ENCODE measurements at places on chromosomes 1 and 21.
A peak's percentile ranks its signal among the peaks of the same experiment; 100 is the strongest.

- DNase-seq, result peak; percentile 88
These were observed 76.6 kb downstream of the RGL1 start for GRCh38 chr1:183881387-183882131.

- peak; percentile 18 for DNase-seq
These were observed 43.9 kb downstream of the FH start for GRCh38 chr1:241475671-241476070.

GRCh38 chr1:61160526-61160925 lies 78.2 kb downstream of the NFIA start:
- DNase-seq, result no peak

DNA sequence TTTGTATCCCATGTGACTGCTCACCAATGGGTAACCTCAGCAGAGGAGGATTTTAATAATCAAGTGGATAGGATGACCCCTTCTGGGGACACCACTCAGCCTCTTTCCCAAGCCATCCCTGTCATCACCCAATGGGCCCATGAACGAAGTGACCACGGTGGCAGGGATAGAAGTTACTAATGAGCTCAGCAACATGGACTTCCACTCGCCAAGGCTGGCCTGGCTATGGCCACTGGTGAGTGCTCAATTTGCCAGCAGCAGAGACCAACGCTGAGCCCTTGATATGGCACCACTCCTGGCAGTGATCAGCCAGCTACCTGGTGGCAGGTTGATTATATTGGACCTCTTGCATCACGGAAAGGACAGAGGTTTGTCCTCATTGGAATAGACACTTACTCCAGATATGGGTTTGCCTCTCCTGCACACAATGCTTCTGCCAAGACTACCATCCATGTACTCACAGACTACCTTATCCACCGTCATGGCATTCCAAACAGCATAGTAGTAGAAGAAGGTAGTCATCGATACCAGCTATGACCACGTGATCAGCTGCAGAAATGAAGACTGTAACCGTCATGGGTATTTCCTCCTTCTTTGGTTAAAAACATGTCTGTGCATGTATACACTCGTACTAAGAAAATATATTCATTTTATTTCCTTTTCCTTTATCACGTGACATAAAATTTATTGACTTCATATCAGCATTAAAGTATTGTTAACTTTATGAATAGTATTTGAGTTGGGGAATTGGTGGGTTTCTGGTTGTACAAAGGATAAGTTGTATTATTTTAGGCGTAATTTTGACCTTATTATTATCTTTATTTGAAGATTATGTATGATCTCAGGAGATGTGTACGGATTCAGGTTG lies 562.6 kb downstream of the PTPRU start:
- DNase-seq, result no peak

GRCh38 chr1:153415850-153416570 lies at the start of gene S100A7A:
Gene S100A7A, plus strand, starts transcription at chr1:153416520. Its CDS starts 1,563 bp downstream, at chr1:153418083.
- DNase-seq, result no peak

DNA sequence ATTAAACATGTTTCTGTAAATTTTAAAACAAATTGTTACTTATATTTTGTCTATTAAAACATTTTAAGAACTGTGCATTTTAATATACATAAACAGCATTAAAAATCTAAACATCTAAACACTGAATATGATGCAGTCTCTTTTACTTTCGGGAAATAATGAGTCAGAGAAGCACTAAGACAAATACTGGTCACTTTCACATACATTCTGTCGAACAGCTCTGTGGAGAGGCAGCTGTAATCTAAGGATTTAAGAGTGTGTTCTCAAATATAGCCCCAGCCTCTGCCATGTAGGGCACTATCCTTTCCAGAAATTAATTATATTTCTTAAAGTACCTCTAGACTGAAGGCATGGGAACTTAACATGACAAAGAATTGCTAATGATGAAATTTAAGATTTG lies 89.6 kb upstream of the PTGFR start:
- DNase-seq, result peak; percentile 17

- DNase-seq, result no peak
These were observed 189.4 kb downstream of the GRIK3 start for GRCh38 chr1:36844917-36845316.

GRCh38 chr1:50275566-50275965 lies 147.7 kb downstream of the DMRTA2 start:
- DNase-seq, result no peak

DNA sequence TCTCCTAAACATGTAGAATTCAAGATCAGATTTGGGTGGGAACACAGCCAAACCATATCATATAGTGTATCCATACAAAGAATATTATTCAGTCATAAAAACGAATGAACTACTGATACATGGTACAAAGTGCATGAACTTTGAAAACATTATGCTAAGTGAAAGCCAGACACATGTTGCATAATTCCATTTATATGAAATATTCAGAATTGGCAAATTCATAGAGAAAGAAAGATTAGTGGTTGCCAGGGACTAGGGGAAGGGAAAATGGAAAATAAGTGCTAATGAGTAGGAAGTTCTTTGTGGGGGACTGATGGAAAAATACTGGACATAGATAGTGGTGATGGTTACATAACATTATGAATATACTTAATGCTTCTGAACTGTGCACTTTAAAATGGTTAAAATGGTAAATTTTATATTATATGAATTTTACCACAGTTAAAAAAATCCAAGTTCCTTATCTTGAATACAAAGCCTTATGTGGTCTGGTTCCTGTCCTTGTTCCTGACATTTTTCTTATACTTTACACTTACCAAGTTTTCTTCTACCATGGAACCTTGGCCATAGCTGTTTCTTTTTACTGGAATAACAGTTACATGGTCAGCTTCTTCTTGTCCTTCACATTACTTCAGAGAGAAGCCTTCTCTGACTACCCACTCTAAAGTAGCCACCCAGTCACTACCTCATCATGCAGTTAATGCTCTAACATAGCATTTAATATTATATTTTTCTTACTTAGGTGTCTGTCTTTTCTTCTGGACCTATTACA lies 64.0 kb downstream of the CCDC18 start:
- peak; percentile 4 for DNase-seq

DNA sequence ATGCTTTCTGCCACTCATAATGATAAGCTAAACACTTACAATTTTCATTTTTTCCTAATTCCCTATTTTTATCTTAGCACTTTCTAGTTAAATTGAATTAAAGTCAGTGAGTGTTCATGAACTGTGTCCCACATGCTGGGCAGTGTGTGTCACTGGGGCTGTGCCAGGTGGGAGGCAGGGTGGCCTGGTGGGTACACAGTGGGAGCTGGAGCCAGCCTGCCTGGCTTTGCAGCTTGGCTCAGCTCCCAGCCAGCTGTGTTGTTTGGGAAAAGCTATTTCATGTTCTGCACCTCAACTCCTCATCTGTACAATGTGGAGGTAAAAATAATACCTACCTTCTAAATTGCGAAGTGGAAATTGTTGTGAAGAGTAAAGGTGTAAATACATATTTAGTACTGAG lies 238.4 kb downstream of the PLA2G4A start:
- no peak for DNase-seq

DNA sequence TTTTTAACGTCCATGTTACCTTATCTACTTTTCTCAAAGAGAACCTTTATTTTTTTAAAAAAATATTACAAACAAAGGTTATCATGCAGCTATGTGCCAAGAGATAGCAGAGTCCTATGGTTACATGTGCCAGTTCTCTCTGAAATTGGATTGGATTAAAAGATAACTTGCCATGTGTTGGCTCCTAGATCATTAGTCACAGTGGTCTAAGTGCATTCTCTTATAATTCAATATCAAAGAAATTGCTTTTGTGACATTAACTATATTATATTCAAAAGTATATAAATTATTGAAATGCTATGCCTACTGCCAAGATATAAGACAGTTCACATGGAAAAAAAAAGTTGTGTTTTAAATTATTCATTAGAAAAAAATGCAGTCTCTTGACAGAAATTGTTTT lies 494.2 kb downstream of the NEGR1 start:
- no peak for DNase-seq

- no peak for DNase-seq
These were observed 77.0 kb downstream of the OMA1 start for GRCh38 chr1:58469476-58469875.

- no peak for DNase-seq
These were observed 969.1 kb downstream of the AMY1C start for GRCh38 chr1:104718752-104719151.

DNA sequence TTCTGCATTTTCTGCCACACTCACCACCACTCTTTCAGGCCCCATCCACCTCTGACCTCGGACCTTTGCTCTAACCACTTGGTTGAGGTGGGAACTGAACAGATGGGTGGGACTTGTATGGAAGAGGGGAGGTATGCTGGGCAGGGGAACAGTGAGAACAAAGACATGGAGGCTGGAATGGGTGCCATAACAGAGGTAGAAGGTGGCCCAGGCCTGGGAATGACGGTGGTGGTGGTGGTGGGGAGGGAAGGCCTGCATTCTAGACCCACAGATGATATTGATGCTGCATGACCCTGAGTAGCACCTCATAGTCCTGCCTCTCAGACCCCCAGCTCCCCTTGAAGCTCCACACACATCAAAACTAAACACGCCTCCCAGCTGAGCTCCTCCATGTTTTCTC lies 5.2 kb upstream of the CSF3R start:
- DNase-seq, result no peak

GRCh38 chr1:106233511-106233910 lies 823.0 kb upstream of the PRMT6 start:
- DNase-seq, result peak; percentile 74

DNA sequence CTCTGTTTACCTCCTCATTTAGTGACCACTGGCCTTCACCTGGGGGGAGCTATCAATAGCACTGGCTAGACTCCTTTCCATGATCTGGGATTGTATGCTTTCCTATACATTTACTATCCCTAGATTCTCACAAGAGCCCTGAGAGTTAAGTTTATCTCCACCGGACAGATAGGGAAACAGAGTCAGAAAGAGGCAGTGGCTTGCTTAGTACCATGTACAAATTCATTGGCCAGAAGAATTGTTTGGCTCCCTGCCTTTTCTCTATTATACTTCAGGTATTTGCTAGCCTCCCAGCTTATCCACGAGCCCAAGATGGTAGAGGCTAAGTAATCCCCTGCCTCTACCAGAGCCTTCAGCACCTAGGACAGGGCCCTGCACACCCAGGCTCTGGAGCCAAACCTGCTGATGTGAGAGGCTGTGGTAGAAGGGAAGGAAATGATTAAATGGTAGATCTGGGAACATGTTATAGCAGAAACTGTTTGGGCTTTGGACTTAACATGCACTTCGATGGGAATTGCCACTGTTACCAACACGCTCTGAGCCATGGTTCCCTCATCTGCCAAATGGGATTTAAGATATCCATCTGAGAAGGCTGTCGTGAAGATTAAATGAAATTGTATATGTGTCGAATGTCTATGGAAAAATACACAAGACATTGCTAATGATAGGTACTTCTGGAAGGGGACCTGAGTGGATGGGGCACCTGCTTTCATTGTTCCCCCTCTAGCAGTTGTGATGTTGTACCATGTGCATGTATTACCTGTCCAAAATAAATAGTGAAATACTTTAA lies 3.1 kb upstream of the BLACAT1 start:
- DNase-seq, result peak; percentile 78

GRCh38 chr1:208245185-208245705 lies 1.1 kb upstream of the PLXNA2 start:
- peak; percentile 97 for DNase-seq

DNA sequence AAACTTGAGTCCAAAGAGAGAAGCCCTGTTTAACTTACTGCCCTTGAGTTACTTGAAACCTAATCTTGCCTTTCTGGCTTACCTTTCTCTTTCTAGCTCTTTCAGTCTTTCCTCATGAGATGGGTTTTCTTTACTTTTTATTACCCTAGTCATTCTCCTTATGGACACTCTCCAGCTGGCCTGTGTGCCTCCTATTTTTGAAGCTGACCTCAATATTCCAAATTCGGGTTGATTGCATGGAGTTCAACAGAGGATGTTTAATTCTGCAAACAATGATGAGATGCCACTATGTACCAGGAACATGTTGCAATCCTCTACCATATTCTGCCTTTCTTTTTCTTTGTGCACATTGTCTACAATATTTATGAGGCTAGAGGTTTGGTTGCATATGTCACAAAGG lies 20.7 kb downstream of the DNAJC6 start:
- DNase-seq, result no peak

DNA sequence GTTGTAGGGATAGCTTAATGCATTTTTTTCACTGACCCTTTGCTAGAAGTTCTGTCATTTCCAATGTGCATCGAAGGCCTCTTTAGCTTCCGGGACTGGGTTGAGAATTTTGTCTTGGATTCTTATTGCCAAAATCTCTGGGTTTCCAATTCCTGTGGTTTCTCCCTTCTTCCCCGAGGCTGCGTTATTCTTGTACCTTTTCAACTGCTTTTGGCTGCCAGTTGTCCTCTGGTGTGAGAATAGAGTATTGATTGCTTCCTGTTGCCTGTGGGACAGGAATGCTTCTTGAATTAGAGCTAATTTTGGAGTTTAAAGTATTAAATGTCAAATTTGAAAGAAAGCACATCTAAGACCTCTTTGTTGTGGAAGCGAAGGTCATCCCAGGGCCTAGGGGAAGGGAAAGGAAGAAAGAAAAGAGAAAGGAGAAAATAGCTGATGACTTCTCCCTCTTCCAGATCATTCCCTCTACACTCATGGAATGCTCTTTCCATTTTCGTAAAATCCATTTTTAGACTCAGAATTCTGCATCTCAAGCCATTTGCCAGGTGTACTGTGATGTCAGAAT lies 21.1 kb downstream of the HUNK start:
- DNase-seq, result no peak

GRCh38 chr1:234755449-234755863 lies 145.5 kb upstream of the IRF2BP2 start:
- peak; percentile 85 for DNase-seq

DNA sequence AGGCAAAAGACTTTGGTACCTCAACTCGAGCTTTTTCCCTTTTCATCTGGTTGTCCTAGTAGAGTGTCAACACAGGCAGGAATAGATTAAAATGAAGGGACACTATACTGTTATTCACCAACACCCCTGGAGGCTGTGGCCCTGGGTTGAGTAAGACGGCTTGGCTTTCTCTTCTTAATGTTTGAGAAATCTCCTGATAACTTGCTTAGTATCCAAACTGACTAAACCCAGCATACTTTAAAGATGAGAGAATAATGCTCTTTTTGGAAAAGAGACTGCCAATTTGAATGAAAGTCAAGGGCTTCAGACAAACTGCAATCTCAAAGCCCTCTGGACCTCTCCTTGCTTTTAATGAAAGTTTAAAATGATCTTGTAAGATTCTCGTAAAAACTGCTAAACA lies 2.6 kb upstream of the SLC30A1 start:
- peak; percentile 65 for DNase-seq

- DNase-seq, result no peak
These were observed 44.0 kb upstream of the LRP8 start for GRCh38 chr1:53371851-53372250.

GRCh38 chr1:43381612-43382011 lies 8.0 kb downstream of the MED8 start:
- no peak for DNase-seq

GRCh38 chr1:168390271-168390670 lies 109.6 kb downstream of the TBX19 start:
- DNase-seq, result no peak

GRCh38 chr1:31663622-31664452 lies 19.2 kb upstream of the PEF1 start:
- peak; percentile 51 for DNase-seq

DNA sequence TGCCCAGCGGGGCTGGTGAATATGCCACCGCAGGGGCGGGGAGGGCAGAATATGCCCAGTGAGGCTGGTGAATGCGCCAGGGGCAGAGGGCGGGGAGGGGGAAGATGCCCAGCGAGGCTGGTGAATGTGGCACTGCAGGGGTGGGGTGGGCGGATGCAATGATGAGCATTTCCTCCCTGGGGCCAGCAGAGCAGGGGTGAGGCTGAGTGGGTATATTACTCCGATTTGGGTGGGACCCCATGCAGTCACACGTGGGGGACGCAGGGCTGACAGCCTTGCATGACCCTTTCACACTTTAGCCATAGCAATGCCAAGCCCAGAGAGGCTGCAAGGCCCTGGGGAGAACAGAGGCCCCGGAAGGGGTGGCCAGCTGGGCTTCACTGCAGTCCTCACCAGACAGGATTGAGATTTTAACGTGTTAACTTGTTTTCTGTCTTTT lies 9.3 kb upstream of the SLX9 start:
- DNase-seq, result no peak
